ENCODE measurements at places on chromosomes 12 and 14.

DNA sequence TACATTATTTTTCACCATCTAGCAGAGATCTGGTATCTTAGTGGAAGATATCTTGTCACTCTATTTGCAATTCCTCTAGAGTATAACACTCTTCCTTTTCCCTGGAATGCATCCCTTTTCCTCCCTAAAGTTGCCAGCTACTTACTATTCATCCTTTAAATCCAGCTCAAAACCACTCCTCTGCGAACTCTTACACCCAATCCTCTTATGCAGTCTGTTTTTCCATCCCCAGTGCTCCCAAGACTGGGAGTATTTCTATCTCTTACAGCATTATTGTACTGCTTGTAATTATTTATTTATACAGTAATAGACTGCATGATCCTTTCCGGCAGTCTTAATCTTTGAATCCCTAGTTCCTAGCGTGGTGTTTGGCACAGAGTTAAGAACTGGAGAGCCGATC is 2.9 kb upstream of the SRGAP1 start:
- DNase-seq: no peak

DNA sequence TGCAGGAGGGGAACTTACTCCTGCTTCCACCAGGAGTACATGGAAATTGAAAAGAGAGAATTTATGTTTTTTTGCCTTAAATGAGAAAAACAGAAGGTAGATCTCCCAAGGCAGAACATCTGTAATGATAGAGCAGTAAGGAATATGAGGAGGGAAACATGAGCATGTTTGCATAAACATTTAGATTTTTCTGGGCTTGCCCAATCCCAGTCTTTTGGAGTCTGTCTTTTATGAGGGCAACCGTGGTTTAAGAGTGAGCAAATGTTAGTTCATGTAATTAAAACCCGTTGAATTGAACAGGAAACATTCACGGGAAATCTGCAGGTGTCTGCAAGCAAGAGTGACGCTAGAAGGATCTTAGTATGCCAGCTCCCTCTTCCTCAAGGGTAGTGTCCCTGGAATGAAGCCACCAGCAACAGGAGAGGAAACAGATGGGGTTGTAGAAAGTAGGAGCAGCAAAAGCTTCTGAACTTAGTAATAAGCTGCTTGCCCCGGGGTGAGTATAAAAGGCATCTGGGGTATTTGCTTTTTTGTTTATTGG is 79.3 kb downstream of the ARF6 start:
- no peak for DNase-seq

DNA sequence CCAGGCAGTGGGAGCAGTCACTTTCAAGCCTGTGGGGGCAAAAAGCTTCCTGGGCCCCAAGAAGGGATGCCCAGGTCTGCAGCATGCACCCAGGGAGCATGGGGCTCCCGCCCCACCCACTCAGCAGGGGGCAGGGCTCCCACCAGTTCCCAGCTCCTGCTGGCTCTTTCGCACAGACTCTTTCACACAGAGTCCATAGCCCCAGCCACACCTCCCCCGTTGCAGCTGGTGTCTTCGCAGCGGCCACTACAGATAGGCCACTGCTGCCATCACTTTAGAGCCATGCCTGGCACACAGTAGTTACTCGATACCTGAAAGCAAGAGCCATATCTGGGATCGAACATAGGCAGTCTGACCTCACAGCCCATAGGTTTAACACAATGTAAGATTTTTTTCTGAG is 98.2 kb downstream of the NUAK1 start:
- no peak for DNase-seq

DNA sequence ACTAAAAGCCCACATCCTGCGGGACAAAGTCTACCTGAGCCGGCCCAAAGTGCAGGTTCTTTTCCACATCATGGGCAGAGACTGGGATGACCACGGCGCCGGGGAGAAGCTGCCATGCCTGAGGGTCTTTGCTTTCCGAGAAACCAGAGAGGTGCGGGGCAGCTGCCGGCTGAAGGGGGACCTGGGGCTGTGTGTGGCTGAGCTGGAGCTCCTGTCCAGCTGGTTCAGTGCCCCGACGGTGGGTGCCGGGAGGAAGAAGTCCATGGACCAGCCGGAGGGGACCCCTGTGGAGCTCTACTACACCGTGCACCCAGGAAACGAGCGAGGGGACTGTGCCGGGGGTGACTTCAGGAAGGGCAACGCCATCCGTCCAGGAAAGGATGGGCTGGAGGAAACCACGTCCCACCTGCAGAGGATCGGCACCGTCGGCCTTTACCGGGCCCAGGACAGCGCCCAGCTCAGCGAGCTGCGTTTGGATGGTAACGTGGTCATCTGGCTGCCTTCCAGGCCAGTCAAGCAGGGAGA is 148.1 kb downstream of the TMEM132C start:
- DNase-seq: no peak

DNA sequence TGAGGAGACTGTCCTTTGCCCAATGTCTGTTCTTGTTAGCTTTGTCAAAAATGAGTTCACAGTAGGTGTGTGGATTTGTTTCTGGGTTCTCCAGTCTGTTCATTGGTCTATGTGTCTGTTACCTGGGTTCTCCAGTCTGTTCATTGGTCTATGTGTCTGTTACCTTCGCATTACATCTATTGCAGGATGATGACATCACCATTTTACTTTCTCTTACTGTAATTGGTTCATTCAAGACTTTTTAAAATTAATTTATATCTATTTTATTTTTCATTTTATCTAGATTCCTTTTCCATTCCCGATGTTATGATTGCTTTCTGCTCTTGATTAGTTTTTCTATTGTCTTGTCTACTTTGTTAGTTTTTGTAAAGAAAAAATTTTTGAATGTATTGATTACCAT is 615.5 kb downstream of the SOX5 start:
- DNase-seq: no peak

All from sciatic nerve (tissue), 2 donors.